Stimulated activated CD4-positive, alpha-beta T cell treated with anti-CD3 and anti-CD28 coated beads, Interleukin-12 subunit alpha, Interleukin-12 subunit beta, amount 100 ng/mL, for 24 hours (primary cell): ENCODE measurements at places on chromosomes 2 and 18.

DNA sequence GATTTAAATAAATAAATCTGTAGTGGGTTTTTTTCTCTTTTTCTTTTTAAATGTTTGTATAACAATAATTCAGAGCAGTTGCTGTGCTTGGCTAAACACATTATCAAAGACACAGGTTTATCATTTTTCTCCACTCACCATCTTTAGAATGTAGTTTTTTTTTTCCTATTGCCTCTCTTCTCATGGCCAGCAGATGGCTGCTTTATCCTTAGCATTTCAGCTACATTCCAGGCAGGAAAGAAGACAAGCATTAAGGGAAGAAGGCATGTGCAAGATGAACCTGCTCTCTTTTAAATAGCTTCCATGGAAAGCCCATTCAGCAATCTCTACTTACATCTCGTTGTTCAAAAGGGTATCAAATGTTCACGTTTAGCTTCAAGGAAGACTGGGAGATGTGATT is 42.6 kb downstream of the ARHGAP15 start:
- no peak for DNase-seq

DNA sequence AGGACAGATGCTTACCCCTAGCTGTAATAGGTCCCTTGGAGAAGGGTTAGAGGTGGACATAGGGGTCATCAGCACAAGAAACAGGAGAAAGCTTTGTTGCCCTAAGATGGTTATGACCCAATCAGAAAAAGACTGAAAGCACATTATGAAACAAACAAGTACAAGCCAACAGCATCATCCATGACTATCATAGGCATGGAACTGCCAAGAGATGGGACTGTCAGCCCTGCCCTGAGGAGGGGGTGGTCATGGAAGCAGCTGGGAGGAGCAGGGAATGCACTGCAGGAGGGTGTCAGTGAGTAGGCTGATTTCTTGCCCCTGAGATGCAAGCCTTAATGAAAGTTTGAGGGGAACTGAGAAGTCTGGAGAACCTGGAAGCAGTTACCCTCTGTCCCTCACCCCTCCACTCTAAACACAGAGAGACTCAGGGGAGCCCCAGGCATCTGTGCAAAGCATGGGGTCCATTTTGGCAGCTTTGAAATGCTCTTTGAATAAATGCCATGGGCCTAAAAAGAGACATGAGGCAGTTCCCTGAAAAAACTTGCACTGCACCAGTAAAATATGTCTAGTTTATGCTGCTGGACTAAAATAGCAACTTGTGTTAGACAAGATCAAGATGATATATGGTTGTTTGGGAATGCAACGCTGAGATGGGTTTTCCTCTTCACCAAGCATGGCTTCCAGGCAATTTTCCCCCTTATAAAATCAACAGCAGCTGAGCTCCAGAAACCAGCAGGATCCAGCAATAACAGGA is 122.7 kb upstream of the ZFP36L2 start:
- DNase-seq, result no peak

- no peak for DNase-seq
These were observed 11.8 kb downstream of the G6PC2 start for GRCh38 chr2:168912901-168913369.

DNA sequence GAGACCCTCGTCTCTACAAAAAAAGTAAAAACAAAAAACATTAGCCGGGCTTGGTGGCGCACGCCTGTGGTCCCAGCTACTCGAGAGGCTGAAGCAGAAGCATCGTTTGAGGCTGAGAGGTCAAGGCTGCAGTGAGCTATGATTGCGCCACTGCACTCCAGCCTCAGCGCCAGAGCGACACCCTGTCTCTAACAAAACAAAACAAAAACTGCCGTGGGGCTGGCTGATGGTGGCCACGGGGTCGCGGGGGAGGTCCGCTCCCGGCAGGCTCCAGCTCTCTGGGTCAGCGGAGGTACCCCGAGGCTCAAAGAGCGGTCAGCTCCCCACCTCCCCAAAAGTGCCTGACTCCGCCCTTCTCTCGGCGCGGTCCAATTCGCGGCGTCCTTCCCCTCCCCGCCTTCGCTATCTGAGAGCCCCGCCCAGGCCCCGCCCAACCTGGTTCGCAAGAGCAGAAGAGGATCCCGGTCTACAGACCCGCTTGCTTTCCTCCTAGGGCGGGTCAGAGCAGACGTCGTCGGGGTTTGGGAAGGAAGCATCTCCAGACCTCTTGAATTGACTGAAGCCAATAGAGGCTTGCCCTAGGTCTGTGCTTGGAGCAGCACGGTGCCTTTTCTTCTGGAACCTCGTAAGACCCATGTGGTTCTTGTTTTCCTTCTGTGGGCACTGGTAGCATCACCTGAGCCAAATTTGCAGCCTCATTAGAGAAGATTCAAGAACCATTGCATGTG is 7.8 kb downstream of the RAX start:
- DNase-seq, result no peak

- DNase-seq, result no peak
These were observed 150.1 kb upstream of the SERTAD2 start for GRCh38 chr2:64803776-64804175.

- DNase-seq, result no peak
These were observed 17.4 kb downstream of the SEMA4F start for GRCh38 chr2:74671479-74671878.

GRCh38 chr18:13136904-13137669 is 81.5 kb upstream of the LDLRAD4 start:
- DNase-seq, result no peak

- no peak for DNase-seq
These were observed 948.0 kb downstream of the DSC3 start for GRCh38 chr18:30094556-30094955.

GRCh38 chr2:34401186-34401585 is 802.1 kb upstream of the FAM98A start:
- no peak for DNase-seq

DNA sequence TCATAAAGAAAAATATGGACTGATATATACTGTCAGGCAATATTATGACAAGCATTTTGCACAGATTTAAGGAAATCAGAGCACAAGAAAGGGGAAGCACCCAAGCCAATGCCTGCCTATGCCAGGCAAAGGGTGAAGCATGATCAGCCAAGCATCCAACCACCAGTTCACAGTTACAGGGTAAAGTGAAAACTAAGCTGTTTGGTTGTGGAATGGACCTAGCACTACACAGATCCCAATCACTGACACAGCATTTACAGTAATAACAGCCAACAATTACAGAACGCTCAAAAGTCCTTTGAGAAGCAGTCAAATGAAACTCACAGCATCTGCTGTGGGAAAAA is 90.3 kb downstream of the SP3 start:
- no peak for DNase-seq

GRCh38 chr18:44562986-44563385 is 117.7 kb upstream of the SETBP1 start:
- DNase-seq, result no peak

DNA sequence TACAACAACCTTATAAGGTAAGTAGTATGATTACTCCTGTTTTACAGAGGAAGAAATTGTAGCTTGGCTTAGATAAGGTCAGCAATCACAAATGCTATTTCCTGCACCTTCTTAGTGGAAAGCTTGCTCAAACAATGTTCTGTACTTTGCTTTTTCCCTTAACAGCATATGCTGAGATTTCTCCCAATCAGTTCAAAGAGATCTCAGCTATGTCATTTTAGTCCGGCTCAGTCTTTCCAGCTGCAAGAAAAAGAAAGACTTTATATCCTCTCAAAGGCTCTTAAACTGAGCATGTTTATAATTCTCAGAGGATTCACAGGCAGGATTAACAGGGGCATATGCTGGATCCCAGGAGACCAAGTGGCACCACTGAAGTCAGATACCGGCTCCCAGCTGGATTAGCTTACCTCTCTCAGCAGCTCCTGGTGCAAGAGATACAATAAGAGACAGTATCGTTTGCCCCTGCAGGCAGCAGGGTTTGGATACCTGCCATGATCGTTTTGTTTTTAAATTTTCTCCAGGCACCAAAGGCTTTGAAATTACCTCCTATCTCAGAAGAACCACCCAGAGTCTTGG is 29.5 kb downstream of the KIAA2012 start:
- DNase-seq, result no peak

GRCh38 chr2:17648581-17648980 is 105.0 kb downstream of the SMC6 start:
- no peak for DNase-seq

GRCh38 chr2:160432633-160433032 is 61.0 kb downstream of the RBMS1 start:
- no peak for DNase-seq

DNA sequence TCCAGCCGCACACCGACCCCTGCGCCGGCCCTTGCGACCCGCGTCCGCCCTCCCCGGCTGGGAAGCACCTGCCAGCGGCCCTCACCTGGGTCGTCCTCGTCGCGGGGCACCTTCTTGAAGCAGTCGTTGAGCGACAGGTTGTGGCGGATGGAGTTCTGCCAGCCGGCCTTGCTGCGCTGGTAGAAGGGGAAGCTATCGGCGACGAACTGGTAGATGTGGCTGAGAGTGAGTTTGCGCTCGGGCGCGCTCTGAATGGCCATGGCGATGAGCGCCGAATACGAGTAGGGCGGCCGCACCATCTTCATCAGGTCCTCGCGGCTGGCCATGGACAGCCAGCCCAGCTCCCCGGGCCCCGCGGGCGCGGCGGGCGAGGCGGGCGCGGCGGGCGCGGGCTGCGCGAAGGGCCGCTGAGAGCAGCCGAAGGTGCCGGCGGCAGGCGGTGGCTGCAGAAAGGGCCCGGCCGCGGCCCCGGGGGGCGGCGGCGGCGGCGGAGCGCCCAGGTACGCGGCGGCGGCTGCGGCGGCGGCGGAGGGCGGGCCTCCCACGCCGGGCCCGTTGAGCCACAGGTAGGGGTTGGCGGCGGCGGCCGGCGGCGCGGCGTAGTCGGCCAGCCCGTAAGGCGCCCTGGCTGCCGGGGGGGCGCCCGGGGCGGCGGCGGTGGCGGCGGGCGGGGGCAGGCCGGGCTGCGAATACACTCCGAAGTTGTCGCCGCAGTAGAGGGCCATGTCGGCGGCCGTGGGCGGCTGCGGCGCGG is 505 bp downstream of the FOXI3 start:
- no peak for DNase-seq

DNA sequence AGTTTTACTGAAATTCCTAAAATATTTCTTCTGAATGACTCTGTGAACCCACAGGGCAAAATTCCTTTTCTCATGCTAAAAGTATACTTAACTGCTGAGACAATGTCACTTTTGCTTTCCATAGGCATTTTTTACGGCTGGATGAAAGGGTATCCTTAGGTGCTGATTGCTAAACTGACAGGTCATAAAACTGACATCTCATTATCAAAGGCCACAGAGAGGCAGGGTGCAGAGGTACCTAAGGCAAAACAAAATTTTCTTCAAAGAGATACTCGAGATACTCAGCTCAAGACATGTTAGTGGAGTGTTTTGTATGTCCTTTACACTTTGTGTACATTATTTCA is 62.0 kb upstream of the WDR75 start:
- no peak for DNase-seq

DNA sequence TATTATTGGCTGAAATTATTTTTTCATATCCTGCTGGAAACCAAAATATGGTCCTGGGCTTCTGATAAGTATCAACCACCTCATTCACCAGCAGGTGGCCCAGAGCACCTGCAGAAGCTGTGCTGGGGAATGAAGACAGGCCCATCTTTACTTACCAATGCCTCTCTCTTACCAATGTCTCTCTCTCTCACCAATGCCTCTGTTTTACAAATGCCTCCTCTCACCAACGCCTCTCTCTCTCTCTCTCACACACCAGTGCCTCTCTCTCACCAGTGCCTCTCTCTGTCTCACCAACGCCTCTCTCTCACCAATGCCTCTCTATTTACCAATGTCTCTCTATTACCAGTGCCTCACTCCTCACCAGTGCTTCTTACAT is 2.3 kb upstream of the MAL start:
- no peak for DNase-seq

GRCh38 chr2:37581433-37581832 is 90.0 kb downstream of the CDC42EP3 start:
- DNase-seq, result no peak

DNA sequence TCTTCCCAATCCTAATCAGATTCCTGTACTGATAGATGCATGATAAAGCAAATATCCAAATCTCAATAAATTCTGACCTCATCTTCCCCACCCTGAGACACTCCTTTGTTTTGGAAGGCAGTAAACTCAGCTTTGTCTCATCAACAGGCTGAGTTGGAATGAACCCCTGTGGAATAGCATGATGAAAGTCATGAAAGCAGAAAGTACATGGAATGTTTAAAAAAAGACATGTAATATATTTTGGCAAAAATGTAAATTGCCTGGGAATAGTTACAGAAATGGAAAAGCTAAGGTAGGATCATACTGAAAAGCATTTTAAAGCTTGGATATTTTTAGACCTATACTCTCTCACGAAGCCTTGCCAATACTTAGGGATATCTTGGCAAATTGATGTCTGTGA is 468.7 kb upstream of the CDH7 start:
- DNase-seq, result no peak

GRCh38 chr18:51164342-51164741 is 33.1 kb downstream of the MEX3C start:
- no peak for DNase-seq

- no peak for DNase-seq
These were observed 170.0 kb downstream of the CERS6 start for GRCh38 chr2:168626096-168626495.

DNA sequence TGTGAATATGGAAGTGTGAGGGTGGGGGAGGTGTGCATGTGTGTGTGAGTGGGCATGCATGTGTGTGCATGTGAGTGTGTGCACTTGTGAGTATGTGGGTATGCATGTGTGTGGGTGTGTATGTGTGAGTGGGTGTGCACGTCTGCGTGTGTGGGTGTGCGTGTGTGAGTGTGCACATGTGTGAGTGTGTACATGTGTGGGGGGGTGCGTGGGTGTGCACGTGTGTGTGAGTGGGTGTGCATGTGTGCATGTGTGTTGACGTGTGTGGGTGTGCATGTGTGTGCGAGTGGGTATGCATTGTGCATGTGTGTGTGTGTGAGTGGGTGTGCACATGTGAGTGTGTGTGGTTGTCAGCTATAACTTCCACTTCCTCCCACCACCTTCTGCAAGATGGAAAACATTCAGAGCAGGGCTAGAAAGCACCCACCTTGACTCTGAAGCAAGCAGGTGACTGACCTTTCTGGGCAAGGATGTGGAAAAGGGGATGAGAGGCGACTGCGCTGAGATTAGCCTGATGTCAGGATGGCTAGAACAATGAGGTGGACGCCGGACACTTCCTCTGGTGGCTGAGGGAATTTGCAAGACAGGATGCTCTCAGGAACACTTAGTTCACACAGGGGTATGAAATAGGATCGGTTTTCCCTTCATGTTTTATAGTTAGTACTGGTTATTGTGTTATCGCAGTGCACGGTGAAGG is 103.6 kb downstream of the ACKR3 start:
- DNase-seq, result no peak
